CD14-positive monocyte (primary cell): ENCODE measurements at places on chromosomes 7 and 10.
A peak's percentile ranks its signal among the peaks of the same experiment; 100 is the strongest.

DNA sequence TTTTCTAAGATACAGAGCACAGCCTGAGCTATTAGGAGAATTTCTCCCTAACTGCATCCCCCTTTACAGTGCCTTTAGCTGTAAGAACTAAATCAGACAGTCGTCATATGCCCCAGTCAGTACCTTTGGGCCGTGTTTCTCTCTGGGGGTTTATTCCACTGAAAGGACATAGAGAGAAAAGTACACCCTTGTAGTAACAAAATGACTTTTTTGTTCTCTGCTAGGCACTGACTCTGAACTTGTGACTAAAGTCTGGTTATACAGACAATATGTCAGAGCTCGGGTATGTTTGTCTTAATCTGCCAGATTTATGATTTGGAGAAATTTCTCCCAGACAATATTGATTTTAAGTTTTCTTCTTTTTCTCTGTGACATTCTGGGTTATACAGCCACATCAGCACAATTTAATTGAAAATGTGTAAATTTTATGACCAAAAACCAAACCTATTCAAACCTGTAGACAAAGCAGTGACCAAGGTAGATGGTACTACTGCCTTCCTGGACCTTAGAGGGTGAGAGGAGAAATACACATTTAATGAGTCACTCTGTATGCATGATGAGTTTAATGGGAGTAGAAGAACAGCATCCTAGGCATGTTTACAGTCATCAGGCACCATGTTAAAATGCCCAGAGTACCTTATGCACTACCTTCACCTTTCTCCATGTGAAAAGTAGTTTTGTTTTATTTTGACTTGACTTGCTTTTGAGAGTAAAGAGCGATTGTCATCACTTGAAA, 156.1 kb upstream of the PLXDC2 start:
- no peak for DNase-seq

DNA sequence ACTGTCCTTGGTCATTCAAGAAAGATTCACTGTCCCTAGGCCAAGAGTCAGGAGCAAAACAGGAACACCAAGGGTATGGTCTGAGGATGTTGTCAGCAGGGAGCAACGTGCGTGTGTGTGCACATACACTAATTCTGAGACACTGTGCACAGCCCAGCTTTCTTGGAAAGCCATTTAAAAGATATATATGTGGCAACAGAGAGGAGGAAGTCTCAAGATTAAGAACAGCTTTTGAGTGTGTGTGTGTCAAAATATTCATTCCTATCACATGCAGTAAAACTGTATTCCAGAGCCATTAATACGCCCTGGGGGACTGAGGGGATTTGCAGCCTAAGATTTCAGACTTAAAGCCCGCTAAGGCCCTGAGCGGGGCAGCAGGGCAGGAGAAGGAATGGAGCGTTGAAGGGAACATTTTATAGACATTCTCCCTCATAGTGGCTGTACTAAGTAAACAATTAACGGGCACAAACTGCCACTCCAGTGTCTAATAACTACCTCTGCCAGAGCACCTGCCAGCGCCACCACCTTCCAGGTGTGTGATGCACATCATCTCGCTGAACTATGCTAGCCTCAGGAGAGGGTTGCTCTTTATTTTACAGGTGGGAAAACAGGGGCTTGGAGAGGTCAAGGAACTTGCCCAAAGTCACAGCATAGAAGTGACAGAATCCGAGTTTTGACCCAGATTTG, 2.0 kb downstream of the NOD1 start:
- no peak for DNase-seq

GRCh38 chr7:125061-125475, 67.3 kb upstream of the FAM20C start:
- DNase-seq, result no peak

GRCh38 chr10:68166871-68167585, 57.7 kb downstream of the MYPN start:
- DNase-seq, result no peak

DNA sequence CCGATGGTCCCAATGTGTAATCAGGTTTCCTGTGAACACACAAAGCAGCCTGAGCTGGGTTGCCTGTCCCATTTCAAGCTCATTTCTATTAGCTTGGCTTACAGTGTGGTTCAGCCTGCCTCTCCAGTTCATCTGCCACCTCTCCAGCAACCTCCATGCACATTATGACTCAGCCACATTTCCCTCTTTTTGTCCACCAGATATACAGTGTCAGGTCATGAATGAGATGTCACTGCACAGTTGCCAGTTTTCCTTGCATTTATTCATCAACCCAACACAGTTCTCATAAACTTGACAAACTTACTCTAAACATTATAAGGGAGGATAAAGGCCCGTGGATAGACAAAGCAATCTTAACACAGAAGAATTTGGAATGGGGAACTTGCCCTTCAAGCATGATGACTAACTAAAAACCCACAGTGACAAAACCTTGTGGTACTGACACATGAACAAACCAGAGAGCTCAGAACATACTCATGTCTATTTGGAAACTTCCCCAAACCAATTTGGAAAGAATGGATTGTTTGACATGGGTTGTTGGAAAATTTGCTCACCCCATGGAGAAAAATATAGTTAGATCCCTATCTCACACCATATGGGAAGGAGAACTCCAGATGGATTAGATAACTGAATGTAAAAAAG, 2.5 kb upstream of the CFAP58 start:
- DNase-seq, result peak; percentile 98

DNA sequence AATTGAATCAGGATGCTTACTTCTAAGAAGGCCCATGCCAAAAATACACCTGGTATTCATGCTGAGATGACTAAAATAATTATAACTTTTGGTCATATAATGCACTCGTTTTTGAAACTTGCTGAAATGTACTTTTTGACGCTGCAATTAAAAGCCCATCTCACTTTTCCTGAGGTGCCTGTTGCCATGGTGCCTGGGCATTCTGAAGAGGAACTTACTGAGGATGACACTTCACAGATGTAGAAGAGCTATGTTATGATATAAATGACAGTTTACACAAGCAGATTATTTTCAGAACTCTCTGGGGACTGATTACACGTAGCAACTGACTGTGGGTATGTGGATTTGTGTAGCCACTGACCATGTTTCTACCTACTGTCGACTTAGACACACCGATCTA, 182.4 kb downstream of the TPK1 start:
- DNase-seq, result no peak

DNA sequence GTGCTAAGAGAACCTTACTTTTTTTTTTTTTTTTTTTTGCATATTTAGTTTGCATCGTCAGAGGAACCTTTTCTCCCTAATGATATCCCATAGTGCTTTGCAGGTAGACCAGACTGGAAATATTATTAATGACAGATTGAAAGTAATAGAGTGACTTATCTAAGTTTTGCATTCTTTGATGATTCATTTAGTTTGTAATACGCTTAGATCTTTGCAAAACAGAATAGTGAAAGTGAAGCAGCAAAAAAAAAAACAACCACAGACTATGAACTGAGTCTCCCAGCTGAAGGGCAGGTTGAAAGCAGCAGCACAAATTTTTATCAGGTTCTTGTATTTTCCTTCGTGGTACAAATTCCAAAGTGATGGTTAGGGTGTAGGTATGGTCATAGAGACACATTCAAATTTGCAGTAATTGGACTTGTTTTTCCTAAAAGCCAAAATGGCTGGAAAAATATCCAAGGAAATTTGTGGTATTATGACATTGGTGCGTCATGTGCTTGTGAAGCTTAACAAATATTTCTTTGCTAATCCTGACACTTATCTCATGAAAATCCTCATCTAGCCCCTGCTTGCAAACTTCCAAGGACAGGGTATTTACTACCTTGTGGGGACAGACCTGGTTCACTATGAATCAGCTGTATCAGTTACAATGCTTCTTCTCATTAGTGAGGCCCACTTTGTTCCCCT, 81.8 kb upstream of the CREB5 start:
- DNase-seq, result no peak

DNA sequence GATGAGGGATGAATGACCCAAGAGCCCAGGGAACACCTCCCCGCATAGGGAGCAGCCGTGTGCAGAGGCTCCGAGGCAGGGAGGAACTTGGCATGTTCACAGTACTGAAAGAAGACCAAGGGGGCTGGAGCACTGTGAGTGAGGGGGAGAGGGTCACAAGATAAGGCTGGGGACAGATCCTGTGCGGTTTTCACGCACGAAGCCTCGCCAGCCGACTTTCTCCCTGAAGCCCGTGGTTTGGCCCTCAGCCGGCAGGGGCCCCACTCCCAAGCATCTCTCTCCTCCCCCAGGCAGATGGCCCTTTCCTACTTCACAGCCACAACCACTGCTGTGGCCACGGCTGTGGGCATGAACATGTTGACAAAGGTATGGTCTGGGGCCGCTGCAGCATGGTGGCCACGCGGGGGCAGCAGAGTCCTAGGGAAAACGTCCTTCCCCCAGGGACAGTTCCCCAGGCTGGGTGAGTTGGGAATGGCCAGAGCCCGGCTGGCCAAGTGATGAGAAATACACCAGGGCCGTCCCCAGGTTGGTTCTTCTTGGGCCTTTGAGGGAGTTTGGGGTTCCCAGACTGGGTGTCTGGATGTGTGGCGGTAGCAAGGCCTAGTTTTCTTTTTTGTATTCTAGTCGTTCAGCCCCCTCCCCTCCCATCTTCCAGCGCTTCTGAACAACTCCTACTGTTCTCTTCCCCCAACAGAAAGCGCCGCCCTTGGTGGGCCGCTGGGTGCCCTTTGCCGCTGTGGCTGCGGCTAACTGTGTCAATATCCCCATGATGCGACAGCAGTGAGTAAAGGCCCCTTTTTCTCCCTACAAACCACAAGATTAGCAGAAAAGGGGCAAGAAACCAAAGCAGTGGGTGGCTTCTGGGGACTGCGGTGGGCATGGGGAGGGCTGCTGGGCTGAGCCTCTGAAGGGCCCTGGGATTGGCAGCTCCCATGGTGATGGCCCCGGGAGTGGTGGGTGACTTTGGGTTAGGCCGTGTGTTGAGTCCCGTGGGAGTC, 14.4 kb upstream of the WBP1L start:
- peak; percentile 81 for DNase-seq

DNA sequence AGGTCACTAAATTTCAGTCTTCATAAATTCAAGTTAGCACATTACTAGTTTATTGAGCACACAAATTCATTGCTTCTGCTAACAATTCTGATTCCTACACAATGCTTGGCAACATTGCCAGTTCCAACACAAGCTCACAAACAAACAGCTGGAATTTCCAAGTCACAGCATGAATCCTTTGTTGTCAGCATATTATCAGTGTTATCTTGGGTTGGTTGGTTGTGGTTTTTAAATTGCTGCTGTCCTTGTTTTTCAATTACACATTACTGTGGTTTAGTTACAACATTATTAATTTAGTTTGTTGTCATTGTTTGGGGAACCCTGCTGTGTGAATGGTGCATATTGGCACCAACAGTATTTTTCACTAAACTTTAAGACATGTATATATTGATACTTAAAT, 86.0 kb upstream of the ARID5B start:
- no peak for DNase-seq

GRCh38 chr7:816300-816750, 16.0 kb upstream of the SUN1 start:
- peak; percentile 90 for DNase-seq

- DNase-seq, result no peak
Measured at GRCh38 chr10:64601298-64601697, 1080.1 kb downstream of the REEP3 start.

DNA sequence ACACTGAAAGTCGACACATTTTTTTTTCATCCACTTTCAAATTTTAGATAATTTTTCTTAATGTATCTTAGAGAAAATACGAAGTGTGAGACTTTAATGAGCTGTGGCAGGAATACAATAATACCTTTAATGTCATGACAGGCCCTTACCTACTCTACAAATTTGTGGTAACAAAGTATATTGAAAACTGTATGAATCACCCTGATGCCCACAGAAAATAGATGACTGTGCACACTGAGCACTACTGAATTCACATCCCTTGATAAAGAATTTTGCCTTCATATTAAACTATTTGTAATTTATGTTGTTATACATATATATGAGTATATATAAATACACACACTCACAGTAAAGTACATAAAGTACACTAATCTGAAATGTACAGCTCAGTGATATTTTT, 51.7 kb downstream of the AKR1D1 start:
- no peak for DNase-seq

DNA sequence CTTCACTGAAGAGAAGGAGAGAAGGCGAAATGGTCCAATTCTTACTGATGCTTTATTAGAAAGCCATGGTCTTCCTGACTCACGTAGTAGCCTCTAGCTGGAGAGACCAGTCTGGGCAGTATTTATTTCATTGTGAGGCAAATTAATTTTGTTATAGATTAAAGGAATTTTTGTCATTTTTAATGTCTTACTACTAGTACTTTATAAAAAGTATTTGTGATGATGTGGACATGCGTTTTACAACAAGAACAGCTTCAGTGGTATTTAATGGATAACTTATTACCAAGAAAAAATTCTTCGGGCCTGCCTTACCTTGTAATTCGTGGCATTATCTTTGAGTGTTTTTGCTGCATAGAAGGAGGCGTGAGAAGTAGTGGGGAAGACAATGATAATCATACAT, 339.4 kb upstream of the SHH start:
- no peak for DNase-seq

- no peak for DNase-seq
Measured at GRCh38 chr7:79820387-79820786, 314.2 kb upstream of the GNAI1 start.

DNA sequence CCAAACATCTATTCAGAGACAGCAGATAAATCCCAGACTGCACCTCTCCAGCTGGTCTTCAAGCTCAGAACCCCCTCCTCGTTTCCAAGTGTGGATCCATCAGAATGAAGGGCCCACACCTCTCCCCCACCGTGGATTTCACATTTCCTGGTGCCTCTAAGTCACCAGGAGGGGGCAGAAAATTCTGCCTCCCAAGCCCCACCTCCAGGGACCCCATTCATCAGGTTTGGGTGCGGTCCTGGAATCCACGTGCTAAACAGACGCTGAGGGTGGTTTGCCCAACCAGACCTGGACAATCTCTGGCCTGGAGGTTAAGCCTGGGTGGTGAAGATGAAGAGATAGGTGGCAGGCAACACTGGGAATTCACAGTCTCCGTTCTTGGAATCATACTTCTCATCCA, 92.4 kb downstream of the WDR11 start:
- DNase-seq, result no peak

- DNase-seq, result no peak
Measured at GRCh38 chr10:79304479-79305087, 42.7 kb upstream of the PPIF start.
